ENCODE measurements at places on chromosomes 3 and 15. TPM values are rescaled to one million over a fixed set of nuclear protein-coding genes. Genes with fewer than 3 reads are reported as not detected.

Gene PTX3
- polyA plus RNA-seq: 235 TPM

Gene RTP2
- polyA plus RNA-seq: not detected

Gene P3H2
- 32.6 TPM for polyA plus RNA-seq

Gene NDN
- polyA plus RNA-seq: 57.3 TPM

Gene MNS1
- 1.3 TPM for polyA plus RNA-seq

Gene RTP4
- polyA plus RNA-seq: 0.05 TPM

Gene DNAJA4
- polyA plus RNA-seq: 2.5 TPM

Gene ALG3
- 44.5 TPM for polyA plus RNA-seq

Gene NEDD4
- polyA plus RNA-seq: 57.8 TPM

Gene C3orf70
- 0.79 TPM for polyA plus RNA-seq

Gene CCR9
- not detected for polyA plus RNA-seq

Gene PLCH1
- polyA plus RNA-seq: 0.04 TPM

Gene ZNF385D
- 0.15 TPM for polyA plus RNA-seq

Gene ARF4
- polyA plus RNA-seq: 766 TPM

Gene GOLGA6A
- not detected for polyA plus RNA-seq

Gene GUCA1C
- polyA plus RNA-seq: not detected

Gene CHRD
- polyA plus RNA-seq: 0.11 TPM

Gene RBM6
- polyA plus RNA-seq: 48.4 TPM

Gene SEC11A
- 324 TPM for polyA plus RNA-seq

Gene PEX11A
- polyA plus RNA-seq: 7.5 TPM

Gene HESX1
- polyA plus RNA-seq: 0.46 TPM

Gene GPR15
- not detected for polyA plus RNA-seq

Gene QRICH1
- 69.7 TPM for polyA plus RNA-seq

Gene DNAH12
- polyA plus RNA-seq: not detected

Gene GOLGA6B
- not detected for polyA plus RNA-seq

Gene PLXNB1
- polyA plus RNA-seq: 18.3 TPM

Gene RASGRP1
- polyA plus RNA-seq: 1.2 TPM

Gene CPLX3
- not detected for polyA plus RNA-seq

Gene TUBGCP5
- 11.4 TPM for polyA plus RNA-seq

Gene CHRNA5
- polyA plus RNA-seq: 5.2 TPM

Gene SLC51B
- polyA plus RNA-seq: 0.61 TPM

Gene AADAC
- polyA plus RNA-seq: not detected

Gene CD80
- polyA plus RNA-seq: not detected

Gene RNU5B-1
- not detected for polyA plus RNA-seq

Gene SERPINI1
- 0.88 TPM for polyA plus RNA-seq

Gene PDIA5
- 35.5 TPM for polyA plus RNA-seq

Gene B4GALT4
- polyA plus RNA-seq: 32.6 TPM

Gene CLDN16
- 0.04 TPM for polyA plus RNA-seq

Gene MRPS11
- 55.6 TPM for polyA plus RNA-seq

Gene CLDN11
- 445 TPM for polyA plus RNA-seq

Gene CD47
- polyA plus RNA-seq: 87.4 TPM

Gene FGF7
- polyA plus RNA-seq: 175 TPM
